Psoas muscle (tissue), 8 donors: ENCODE measurements at places on chromosomes 6 and 20. TPM values are rescaled to one million over a fixed set of nuclear protein-coding genes. Genes with fewer than 3 reads are reported as not detected.

DEK gene
- 68.7 TPM for total RNA-seq

GRCh38 chr20:62917720-62918119 lies 8.6 kb downstream of the DIDO1 start:
- H3K27me3 ChIP-seq, result no peaks in the 10 kb centered on the region
- H3K36me3 ChIP-seq, result no peaks in the 10 kb centered on the region
- no peak for DNase-seq
- H3K27ac ChIP-seq, result no peak overlapping the region
- H3K4me1 ChIP-seq, result peaks cover 87% of the 10 kb centered on the region

- H3K27me3 ChIP-seq, result no peaks in the 10 kb centered on the region
- peak overlapping the region; percentile 68 for H3K27ac ChIP-seq
- no peaks in the 10 kb centered on the region for H3K4me1 ChIP-seq
- no peak for DNase-seq
- H3K4me3 ChIP-seq, result peak overlapping the region; percentile 57
These were observed 802.0 kb downstream of the C6orf118 start for GRCh38 chr6:164507206-164507940.

- no peak overlapping the region for H3K27ac ChIP-seq
- H3K4me1 ChIP-seq, result peaks cover 4% of the 10 kb centered on the region
- peak overlapping the region; percentile 85 for H3K4me3 ChIP-seq
- no peaks in the 10 kb centered on the region for H3K36me3 ChIP-seq
- DNase-seq, result peak; percentile 39
These were observed 548 bp upstream of the BCAS4 start for GRCh38 chr20:50794181-50794845.

DNA sequence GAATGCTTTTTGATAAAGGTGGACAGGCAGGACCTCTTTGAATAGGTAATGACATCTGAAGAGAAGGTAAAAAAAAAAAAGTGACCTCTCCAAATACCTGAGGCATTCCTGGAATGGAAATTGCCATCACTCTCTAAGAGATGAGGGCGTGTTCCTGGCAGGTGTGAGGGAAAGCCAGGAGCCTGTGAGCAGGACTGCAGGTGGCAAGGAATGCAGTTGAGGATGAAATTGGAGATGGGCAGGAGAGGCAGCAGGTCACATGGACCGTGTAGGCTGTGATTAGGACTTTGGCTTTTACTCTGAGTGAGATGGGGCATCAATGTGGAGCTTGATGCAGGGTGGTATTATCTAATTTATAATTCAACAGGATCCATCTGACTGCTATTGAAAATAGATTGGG lies 227.4 kb downstream of the LRFN2 start:
- DNase-seq, result no peak
- no peaks in the 10 kb centered on the region for H3K4me1 ChIP-seq
- no peak overlapping the region for H3K4me3 ChIP-seq
- H3K36me3 ChIP-seq, result no peaks in the 10 kb centered on the region

- H3K27me3 ChIP-seq, result peaks cover 39% of the 10 kb centered on the region
- DNase-seq, result no peak
- peaks cover 15% of the 10 kb centered on the region for H3K4me1 ChIP-seq
These were observed 11.7 kb downstream of the SIM1 start for GRCh38 chr6:100452998-100453397.

DNA sequence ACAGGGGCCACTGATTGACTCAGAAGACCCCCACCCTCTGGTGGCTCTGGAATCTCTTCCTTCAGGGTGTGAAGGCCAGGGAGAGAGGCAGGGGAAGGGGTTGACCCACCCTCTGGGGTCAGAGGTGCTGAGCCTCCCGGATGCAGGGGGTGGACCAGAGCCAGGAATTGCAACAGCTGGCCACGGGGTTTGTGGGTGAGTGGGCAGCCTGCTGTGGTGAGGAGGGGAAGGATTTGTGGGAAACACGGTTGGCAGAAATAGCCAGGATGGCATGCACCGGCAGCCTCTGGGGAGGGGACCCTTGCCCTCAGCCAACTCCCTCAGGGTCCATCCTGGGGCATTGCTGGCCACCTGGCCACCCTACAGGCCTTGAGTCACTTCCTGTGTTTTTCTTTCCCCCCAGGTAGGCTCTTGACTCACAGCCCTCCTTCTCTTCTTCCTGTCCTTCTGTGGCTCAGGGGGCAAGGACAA lies 92.8 kb downstream of the MRPL14 start:
- no peaks in the 10 kb centered on the region for H3K36me3 ChIP-seq
- H3K27ac ChIP-seq, result no peak overlapping the region
- no peaks in the 10 kb centered on the region for H3K27me3 ChIP-seq
- H3K4me3 ChIP-seq, result no peak overlapping the region

GRCh38 chr6:117449549-117450439 lies 24.1 kb upstream of the ROS1 start:
- no peaks in the 10 kb centered on the region for H3K27me3 ChIP-seq
- H3K4me3 ChIP-seq, result no peak overlapping the region
- no peaks in the 10 kb centered on the region for H3K36me3 ChIP-seq
- H3K4me1 ChIP-seq, result peaks cover 12% of the 10 kb centered on the region
- no peak for DNase-seq
- no peak overlapping the region for H3K27ac ChIP-seq

LY6G6C gene
- not detected for total RNA-seq

- H3K4me1 ChIP-seq, result peaks cover under 1% of the 10 kb centered on the region
- H3K4me3 ChIP-seq, result no peak overlapping the region
- DNase-seq, result no peak
- no peaks in the 10 kb centered on the region for H3K27me3 ChIP-seq
- H3K36me3 ChIP-seq, result no peaks in the 10 kb centered on the region
These were observed 161.5 kb downstream of the MRPL14 start for GRCh38 chr6:43965628-43966373.

DNA sequence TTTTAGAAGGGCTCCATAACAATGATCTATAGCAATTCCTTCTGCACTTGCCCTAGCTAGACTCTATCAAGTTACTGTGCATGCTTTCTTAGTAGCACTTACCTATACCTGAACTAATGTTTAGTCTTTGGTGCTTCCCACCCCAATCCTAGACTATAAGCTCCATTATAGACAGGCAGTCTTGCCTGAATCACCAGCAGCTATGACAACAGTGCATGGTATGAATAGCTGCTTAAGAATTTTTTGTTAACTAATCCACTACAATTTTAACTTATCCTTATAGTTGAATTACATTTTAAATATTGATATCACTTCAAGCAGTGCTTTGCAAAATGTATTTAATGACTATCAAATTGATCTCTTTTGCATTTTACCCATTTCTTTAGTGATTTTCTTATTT lies 164.3 kb downstream of the RPS12 start:
- H3K36me3 ChIP-seq, result no peaks in the 10 kb centered on the region
- no peaks in the 10 kb centered on the region for H3K27me3 ChIP-seq
- H3K27ac ChIP-seq, result no peak overlapping the region
- H3K4me3 ChIP-seq, result no peak overlapping the region
- H3K4me1 ChIP-seq, result peaks cover 4% of the 10 kb centered on the region

DNA sequence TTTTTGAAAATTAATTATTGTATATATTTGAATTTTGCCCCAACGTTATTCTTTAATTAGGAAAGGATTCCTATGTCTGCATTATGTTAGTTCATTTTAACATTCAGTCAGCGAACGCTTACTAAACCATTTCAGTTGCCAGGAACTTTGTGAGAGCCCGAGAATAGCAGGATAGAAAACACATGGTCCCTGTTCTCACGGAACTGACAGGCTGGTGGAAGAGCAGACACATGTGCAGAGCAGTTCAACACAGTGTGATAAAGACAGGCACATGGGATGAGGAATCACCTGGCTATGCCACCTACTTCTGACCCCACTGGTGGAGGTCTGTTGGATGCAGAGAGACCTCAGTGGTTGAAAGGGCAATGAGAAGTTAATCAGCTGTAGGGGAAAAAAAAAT lies 367.2 kb downstream of the EPM2A start:
- no peaks in the 10 kb centered on the region for H3K36me3 ChIP-seq
- no peak overlapping the region for H3K27ac ChIP-seq

DNA sequence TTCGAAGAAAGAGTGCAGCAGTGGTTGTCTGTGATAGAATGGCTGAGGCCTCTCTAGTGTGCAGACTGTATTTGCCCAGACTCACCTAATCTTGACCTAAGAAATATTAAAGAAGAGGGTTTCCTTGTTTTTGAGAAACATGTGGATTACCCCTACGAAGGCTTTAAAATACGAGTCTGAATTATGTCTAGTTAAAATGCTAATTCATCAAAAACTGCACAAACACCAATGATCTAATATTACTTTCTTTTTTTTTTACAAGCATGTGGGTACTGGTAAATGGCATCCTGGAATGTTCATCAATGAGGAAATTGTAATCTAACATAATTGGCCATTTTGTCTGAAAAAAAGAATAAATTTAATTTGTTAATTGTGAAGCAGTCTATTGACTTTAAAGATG lies 510.9 kb downstream of the EPM2A start:
- H3K4me1 ChIP-seq, result no peaks in the 10 kb centered on the region
- no peak overlapping the region for H3K4me3 ChIP-seq
- H3K36me3 ChIP-seq, result no peaks in the 10 kb centered on the region
- no peak for DNase-seq

C20orf144 gene
- not detected for total RNA-seq

FAM83D gene
- not detected for total RNA-seq

DNA sequence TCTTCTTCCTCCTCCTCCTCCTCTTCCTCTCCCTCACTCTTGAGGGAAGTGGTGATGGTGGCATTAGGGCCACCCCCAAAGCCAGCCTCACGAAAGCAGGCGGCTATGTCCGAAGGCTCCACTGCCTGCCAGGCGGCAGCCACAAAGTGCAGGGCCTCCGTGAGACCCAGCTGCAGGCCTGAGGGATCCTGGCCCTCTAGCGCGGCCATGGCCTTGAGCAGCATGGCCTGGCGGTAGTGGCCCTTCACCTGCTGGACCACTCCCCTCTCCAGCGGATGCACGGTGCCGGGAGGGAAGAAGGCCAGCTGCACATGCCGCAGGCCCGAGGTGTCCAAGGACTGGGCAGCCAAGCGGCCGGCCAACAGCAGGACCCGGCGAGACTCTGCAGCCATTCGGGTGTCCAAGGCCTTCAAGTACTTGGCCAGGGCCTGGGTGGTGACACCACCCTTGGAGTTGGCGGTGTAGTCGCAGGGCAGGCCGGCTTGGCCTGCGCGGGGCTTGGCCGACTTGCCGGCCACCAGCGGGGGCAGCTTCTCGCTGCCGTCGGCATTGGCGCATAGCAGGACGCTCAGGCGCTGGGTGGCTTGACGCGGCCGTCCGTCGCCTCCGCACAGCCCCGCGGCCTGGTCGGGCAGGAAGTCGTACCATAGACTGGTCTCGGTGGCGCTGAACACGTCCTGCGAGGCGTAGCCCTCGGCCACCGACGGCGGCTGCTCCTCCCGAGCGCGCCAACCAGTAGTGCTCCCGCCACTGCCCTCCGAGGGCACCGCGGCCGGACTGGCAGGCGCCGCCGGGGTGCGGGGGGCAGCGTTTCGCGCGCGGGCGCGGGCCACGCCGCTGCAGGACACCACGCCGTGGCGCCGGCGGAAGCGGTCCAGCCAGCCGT lies 1.1 kb downstream of the CENPB start:
- peaks cover 35% of the 10 kb centered on the region for H3K4me1 ChIP-seq
- H3K27me3 ChIP-seq, result no peaks in the 10 kb centered on the region
- peak overlapping the region; percentile 79 for H3K4me3 ChIP-seq
- DNase-seq, result peak; percentile 43
- peak overlapping the region; percentile 82 for H3K27ac ChIP-seq
- H3K36me3 ChIP-seq, result peaks cover 4% of the 10 kb centered on the region

GRCh38 chr6:18507018-18507415 lies 119.9 kb downstream of the RNF144B start:
- no peak for DNase-seq
- no peaks in the 10 kb centered on the region for H3K36me3 ChIP-seq
- H3K27ac ChIP-seq, result no peak overlapping the region
- H3K27me3 ChIP-seq, result no peaks in the 10 kb centered on the region
- peaks cover 3% of the 10 kb centered on the region for H3K4me1 ChIP-seq
- no peak overlapping the region for H3K4me3 ChIP-seq

- no peak for DNase-seq
These were observed 86.9 kb upstream of the VSTM2L start for GRCh38 chr20:37816003-37816402.

- no peak overlapping the region for H3K27ac ChIP-seq
- no peak overlapping the region for H3K4me3 ChIP-seq
- H3K27me3 ChIP-seq, result peaks cover 4% of the 10 kb centered on the region
- H3K4me1 ChIP-seq, result no peaks in the 10 kb centered on the region
- DNase-seq, result no peak
These were observed 21.8 kb upstream of the PTGIS start for GRCh38 chr20:49589747-49590146.

- no peak overlapping the region for H3K4me3 ChIP-seq
- DNase-seq, result no peak
- no peak overlapping the region for H3K27ac ChIP-seq
These were observed 29.3 kb downstream of the RALGAPB start for GRCh38 chr20:38501858-38502436.

DNA sequence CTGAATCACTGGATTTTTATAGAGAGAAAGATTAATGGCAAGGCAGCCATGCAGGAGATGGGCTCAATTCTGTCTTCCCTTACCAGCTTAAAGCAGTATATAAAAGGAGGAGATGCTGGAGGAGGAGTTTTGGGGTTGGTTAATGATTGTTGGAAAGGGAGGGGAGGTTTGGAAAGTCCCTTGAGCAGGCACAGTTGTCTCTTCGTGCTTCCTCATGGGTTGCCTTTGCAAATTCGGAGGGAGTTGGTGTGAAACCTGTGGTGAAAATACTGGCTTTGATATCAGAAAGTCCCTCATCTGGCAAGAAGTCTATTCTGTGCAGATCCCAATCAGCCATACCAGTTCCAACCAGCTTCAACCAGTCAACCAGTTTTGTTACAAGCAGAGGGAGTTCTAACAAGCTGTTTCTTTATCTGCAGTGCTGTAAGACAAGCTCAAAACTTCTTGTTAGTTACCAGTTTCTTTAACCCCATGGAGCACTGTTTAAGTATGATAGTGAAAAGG lies 107.0 kb downstream of the HIVEP1 start:
- no peaks in the 10 kb centered on the region for H3K27me3 ChIP-seq
- peaks cover 20% of the 10 kb centered on the region for H3K36me3 ChIP-seq
- H3K4me3 ChIP-seq, result no peak overlapping the region
- DNase-seq, result no peak
- no peaks in the 10 kb centered on the region for H3K4me1 ChIP-seq

- DNase-seq, result no peak
- no peak overlapping the region for H3K4me3 ChIP-seq
- H3K27ac ChIP-seq, result no peak overlapping the region
- no peaks in the 10 kb centered on the region for H3K36me3 ChIP-seq
These were observed 324.1 kb upstream of the GJE1 start for GRCh38 chr6:141808662-141809061.

LKAAEAR1 gene
- not detected for total RNA-seq

DNA sequence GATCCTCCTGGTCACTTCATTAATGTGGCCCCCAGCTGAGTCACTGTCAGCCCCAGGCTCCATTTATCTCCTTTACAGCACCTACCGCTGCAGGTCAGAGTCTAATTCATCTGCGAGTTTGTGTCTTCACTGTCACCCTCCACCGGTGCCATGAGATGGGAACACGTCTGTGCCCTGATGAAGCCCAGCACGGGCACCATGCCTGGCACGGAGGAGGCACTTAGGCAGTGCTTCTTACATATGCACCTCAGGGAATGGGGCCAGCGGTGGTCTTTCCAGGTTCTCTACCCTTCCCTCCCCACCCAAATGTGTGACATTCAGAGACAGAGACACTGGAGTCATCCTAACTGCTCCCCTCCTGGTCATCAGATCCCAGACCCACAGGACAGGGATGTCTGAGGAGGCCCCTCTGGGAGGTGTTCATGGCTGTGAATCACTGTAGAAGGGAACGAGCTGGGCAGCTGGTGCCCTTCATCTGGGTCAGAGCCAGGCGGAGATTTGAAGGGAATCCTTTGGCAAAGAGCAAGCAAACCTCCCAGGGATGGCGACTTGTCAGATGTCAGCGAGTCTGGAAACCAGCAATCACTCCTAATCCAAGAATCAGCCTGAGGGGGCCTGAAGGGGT lies 364.6 kb downstream of the PREX1 start:
- no peak overlapping the region for H3K4me3 ChIP-seq
- H3K36me3 ChIP-seq, result no peaks in the 10 kb centered on the region
- H3K27me3 ChIP-seq, result no peaks in the 10 kb centered on the region
- H3K27ac ChIP-seq, result no peak overlapping the region
- no peaks in the 10 kb centered on the region for H3K4me1 ChIP-seq
